ENCODE measurements at places on chromosomes 11 and 22. TPM values are rescaled to one million over a fixed set of nuclear protein-coding genes. Genes with fewer than 3 reads are reported as not detected.

GRCh38 chr11:65112546-65113360 is 1.1 kb downstream of the TM7SF2 start:
- DNase-seq, result peak; percentile 73

DNA sequence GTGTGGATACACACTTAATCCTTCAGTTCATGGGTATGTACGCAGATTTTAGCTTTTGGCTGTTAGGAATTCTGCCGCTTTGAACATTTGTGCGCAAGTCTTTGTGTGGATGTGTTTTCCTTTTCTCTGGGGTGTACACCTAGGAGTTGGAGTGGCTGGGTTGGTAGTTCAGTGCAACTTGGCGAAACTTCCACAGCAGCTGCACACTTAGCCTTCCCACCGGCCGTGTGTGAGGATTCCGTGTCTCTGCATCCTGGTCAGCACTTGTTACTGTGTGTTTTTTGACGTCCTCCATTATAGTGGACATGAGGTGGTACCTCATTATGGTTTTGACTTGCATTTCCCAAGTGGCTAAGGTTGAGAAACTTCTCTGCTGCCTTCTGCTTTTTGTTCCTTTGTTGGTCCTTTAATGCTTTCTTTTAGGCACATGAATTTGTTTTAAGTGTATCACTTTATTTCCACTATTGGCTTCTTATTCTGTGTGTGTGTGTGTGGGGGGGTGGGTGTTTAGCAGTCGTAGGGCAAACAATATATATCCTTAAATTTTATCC is 72.1 kb upstream of the SLC25A18 start:
- DNase-seq, result no peak

Gene HSPA8
- total RNA-seq, result 2,090 TPM

Gene BTBD18
- total RNA-seq, result not detected

Gene ANKK1
- not detected for total RNA-seq

Gene CRYBB2
- not detected for total RNA-seq

Gene DEUP1
- total RNA-seq, result not detected

GRCh38 chr22:23072911-23073491 is 2.7 kb downstream of the GNAZ start:
- DNase-seq, result no peak

DNA sequence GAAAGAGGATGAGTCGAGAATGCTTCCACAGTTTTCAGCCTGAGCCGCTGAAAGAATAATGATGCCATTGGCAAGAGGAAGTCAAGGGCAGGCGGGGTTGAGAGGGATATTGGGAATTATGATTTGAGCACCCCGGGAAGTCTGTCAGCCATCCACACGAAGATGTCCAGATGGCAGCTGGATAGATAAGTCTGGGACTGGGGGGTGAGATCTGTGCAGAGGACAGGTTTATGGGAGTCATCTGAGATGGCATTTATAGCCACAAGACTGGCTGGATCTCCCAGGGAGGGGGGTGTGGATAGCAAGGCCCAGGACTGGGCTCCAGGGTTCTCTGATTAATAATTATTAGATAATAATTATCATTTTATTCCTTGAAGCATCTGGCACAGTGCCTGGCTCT is 5.1 kb upstream of the STIP1 start:
- DNase-seq, result no peak

Gene MMP3
- total RNA-seq, result not detected

GRCh38 chr22:39148727-39149535 is 3.5 kb downstream of the CBX7 start:
- DNase-seq, result no peak

DNA sequence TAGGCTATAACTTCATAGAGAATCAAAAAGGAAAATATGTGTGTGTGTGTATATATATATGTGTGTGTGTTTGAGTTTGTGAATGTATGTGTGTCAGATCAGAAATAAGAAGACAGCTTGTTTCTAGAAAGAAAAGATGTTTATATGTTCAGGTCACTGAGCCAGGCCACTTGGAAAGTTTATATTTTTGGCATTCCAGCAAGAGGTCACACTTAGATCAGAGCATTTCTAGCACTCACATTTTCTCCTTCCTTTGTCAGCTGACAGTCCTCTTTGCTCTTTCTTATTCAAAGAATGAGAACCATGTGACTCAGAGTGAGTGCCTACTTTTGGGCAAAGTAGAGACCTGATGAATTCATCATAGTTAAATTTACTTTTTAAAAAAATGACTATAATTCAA is 22.9 kb downstream of the RAB38 start:
- no peak for DNase-seq

DNA sequence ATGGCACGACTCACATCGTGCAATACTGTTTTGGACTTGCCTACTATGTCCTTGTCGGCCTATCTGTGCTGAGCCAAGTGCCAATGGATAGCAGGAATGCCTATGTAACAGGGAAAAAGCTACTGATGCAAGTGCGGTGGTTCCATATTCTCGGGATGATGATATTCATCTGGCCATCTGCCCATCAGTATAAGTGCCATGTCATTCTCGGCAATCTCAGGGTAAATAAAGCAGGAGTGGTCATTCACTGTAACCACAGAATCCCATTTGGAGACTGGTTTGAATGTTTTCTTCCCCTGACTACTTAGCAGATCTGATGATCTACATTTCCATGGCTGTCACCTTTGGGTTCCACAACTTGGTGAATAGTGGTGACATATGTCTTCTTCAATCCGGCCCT is 20.1 kb downstream of the OOSP3 start:
- peak; percentile 46 for DNase-seq

Gene ZNF214
- total RNA-seq, result 2.5 TPM

- no peak for DNase-seq
Observed at GRCh38 chr22:30650508-30651116, 15.0 kb downstream of the SLC35E4 start.

GRCh38 chr22:30675436-30675835 is 7.8 kb upstream of the DUSP18 start:
- DNase-seq, result no peak

Gene LRRN4CL
- total RNA-seq, result 0.50 TPM

DNA sequence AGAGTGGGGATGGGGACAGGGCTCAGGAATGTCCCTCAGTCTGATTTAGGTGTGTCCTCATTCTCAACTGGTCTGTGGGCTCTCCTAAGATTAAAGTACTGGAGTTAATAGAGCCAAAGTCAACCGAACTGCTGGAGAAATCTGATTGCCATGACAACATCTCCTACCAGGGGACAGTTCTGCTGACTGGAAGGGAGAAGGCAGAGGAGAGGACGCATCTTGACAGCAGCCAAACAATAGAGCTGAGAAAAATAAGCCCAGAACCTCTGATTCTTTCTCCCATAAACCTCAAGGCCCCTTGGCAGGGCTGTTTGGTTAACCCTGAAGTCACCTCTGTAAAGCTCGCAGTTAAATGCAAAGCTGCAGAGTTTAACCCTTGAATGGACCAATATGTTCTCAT is 2.8 kb downstream of the KCTD14 start:
- no peak for DNase-seq

DNA sequence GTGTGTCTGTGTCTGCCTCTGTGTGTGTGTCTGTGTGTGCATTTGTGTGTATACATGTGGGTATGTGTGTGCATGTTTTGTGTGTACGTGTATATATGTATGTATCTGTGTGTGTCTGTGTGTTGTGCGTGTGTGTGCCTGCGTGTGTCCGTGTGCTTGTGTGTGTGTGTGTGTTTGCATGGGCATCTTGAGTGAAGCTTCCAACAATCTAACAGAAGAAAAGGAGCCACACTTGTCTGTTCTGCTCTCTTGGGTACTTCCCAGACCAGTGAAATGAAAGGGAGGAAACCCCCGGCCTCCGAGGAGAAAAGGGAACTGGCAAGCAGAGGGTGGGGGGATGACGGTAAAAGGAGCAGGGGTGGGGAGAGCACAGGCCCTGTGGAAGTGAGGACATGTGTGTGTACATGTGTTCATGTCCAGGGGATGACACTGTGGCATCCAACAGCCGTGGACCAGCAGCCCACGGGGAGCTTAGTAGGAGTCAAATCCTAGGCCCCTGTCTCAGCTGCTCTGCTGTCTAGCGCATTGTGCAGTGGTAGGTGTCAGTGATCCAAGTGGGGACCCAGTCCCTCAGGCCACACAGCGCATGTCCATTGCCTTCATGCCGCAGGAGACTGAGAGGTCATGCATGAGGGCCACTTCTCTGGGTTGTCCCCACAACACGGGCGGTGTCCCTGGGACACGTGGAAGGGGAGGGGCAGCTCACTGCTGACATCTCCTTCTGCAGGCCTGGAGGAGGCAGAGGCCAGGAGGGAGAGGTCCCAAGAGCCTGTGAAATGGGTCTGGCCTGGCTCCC is 8.1 kb downstream of the CSF2RB start:
- DNase-seq, result no peak

DNA sequence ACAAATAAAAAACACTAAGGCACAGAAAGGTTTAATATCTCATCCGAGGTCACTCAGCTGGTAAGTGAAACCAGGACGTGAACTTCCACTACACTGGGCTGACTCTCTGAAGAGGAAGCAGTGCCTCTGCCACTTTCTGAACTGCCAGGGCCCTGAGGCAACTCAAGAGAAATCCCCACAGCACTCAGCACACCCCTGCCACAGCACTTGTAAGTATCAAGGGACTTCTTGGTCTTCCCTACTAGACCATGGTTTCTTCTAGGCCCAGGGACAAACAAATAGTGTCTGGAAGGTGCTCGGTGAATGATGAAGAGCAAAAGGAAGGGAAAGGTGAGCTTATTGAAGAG is 49.7 kb downstream of the RPL27A start:
- DNase-seq, result no peak

Gene CCS
- 43.5 TPM for total RNA-seq
